ENCODE measurements at places on chromosomes 11 and 22.

- no peak for DNase-seq
Observed at GRCh38 chr11:13382751-13383150, 80.3 kb downstream of the BTBD10 start.

- DNase-seq, result no peak
Observed at GRCh38 chr11:113400631-113401230, 13.2 kb downstream of the ANKK1 start.

DNA sequence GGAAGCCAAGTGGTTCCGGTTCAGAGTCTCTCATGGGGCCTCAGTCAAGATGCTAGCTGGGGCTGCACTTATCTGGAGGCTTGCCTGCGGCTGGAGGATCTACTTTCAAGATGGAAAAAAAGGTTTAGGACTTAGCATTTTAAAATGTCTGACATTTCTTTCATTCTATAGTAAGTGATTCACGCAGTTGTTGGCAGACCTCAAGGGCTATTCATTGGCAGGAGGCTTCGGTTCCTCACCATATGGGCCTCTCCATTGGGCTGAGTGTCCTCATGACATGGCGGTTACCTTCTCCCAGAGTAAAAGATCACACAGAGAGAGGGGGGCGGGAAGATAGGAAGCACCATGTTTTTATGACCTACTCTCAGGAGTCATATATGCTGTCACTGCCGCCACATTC is 298.0 kb upstream of the PLET1 start:
- DNase-seq, result no peak

GRCh38 chr11:131823772-131824171 is 453.4 kb downstream of the NTM start:
- DNase-seq, result no peak

- DNase-seq, result no peak
Observed at GRCh38 chr11:46063138-46063537, 58.1 kb downstream of the PHF21A start.

DNA sequence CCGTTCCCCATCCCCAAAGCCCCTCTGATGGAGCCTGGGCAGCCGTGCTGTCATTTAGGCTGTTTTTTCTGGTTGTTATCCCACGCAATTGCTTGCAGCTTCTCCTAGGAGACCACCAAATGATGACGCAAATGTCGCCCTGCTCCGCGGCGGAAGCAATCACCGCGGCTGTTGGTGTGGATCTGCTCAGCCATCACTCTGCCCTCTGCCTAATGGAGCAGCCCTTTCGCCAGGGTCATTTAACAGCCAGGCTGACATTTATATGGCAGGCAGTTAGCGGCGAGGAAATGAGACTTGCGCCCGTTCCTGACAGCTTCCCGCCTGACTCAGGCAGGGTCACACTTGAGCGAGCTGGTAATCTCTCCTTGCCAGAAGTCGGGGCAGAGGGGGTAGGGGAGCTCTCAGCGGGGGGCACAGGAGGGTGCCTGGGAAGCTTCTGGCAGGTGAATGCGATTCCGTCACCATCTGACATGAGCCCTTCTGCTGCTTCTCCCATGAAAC is 97.9 kb upstream of the RTL6 start:
- peak; percentile 2 for DNase-seq

DNA sequence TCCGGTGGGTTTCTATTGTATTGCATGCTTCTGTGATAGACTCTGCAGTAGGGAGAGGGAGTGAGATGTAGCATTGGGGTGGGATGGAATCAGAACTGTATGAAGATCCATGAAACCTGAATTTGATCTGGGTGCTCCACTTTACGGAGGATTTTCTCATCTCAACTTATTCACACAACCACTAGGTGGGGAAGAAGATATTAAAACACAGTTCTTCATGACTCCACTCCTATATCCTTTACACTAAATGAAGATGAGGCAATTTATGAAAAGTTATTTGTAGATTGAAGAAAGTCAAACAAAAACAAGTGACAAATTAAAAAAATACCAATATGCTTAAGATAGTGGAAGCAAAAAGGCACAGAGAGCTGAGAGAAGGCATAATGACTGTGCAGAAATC is 92.6 kb upstream of the PDGFD start:
- DNase-seq, result no peak

GRCh38 chr11:63813035-63813562 is at the start of gene SPINDOC:
TSS of gene SPINDOC (plus strand) at chr11:63813456. CDS start at chr11:63813687, 231 bp downstream.
- DNase-seq, result peak; percentile 43

DNA sequence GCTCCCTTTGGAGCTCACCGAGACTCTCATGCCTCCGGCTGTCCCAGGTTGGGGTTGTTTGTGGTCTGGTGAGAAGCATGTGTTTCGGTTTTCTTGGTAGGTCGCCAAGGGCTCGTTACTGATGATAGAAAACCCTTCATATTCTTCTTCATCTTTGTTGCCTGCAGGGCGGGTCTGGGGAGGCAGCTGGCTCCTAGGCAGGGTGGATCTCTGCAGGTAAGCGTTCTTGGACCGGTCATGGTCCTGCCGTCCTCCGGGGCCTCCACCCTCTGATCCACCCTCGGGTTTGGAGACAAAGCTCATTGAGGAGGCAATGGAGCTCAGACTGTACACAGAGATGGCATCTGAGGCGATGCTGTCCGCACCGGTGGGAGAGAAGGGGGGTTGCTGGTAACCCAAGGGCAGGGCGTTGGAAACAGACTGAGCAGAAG is 64.3 kb upstream of the PITPNB start:
- no peak for DNase-seq

DNA sequence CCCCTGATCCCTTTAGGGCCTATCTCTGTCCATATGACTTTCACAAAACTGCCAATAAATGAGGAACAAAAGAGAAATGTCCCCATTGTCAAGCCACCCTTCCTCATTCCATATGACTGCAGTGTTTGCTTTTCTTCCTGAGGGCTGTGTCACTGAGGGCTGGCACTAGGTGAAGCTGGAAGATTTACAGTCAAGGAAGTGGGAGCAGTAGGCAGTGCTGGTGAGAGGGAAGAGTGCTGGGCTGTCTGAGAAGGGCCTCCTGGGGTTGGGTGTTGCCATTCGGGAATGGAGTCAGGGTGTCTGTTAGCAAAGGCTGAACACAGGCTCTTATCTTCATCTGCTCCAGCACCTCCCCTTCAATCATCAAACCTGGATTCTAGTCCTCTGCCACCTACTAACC is 30.9 kb downstream of the INSC start:
- DNase-seq, result no peak

GRCh38 chr11:126898802-126899201 is 101.8 kb downstream of the KIRREL3 start:
- DNase-seq, result no peak

GRCh38 chr11:75562048-75562835 is at the start of gene SERPINH1:
TSS of gene SERPINH1 (plus strand) at chr11:75562253. CDS start at chr11:75566350, 4,097 bp downstream.
- DNase-seq, result peak; percentile 60

DNA sequence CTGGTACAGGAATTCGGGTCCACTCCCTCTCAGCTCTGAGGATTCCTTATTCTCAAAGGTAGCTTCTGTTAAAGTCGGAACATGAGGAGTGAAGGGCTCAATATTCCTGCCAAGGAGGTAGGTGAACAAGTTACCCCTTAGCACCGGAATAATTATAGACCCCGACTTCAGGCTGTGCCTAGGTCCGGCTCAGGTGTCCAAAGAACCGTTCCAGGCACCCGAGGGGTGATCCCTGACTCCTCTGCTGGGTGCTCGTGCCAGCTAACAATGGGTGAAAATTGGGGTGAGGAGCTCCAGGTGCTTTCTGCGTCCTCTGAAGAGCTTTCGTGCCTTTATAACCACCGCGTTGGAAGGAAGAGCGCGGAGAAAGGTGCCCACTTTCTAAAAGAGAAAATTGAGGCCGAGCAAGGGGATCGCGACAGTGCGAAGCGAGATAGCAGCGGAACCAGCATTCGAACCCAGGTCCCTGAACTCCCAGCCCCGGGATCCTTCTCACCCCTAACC is 393 bp downstream of the CYB561A3 start:
- no peak for DNase-seq

GRCh38 chr11:19816040-19816439 is 103.4 kb downstream of the NAV2 start:
- no peak for DNase-seq
